K562 (cell line): ENCODE measurements at places on chromosomes 13 and 19.

- DNase-seq: peak; percentile 34
Measured at GRCh38 chr13:110503037-110503901, 58.3 kb downstream of the RAB20 start.

DNA sequence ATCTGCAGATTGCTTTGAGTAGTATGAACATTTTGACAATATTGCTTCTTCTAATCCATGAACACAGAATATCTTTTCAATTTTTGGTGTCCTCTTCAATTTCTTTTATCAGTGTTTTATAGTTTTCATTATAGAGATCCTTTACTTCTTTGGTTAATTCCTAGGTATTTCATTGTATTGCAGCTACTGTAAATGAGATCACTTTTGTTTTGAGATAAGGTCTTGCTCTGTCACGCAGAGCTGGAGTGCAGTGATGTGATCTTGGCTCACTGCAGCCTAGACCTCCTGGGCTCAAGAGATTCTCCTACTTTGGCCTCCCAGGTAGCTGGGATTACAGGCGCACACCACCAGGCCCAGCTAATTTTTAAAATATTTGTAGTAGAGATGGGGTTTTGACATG is 9.8 kb downstream of the CYP2A7 start:
- DNase-seq: no peak

- no peak for DNase-seq
Measured at GRCh38 chr13:76461999-76462398, 424.2 kb downstream of the KCTD12 start.

DNA sequence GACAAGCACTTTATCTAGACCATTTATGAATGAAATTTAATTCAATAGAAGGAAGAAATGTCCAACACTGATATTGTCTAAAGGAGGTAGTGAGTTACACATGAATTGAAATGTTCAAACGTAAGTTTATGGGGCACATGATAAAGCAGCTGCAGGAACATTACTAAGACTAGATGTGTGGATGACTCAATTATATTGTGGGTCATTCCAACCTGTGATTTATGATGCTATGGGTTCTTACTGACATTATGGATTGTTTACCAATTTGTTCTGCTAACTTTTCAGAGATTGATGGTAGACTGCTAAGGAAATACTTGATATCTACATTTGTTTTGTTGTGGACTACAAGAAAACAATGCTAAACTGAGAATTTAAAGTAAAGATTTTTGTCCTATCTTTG is 56.1 kb upstream of the ATXN8OS start:
- no peak for DNase-seq

GRCh38 chr13:49245101-49245500 is 2.6 kb upstream of the CDADC1 start:
- no peak for DNase-seq
